ENCODE measurements at places on chromosomes 7 and 10. TPM values are rescaled to one million over a fixed set of nuclear protein-coding genes. Genes with fewer than 3 reads are reported as not detected.

Gene CALHM2
- 9.8 TPM for total RNA-seq

- DNase-seq = no peak
Observed at GRCh38 chr10:87860156-87860795, 3.1 kb downstream of the KLLN start.

Gene PDZD7
- 0.17 TPM for total RNA-seq

Gene C7orf33
- total RNA-seq = not detected

DNA sequence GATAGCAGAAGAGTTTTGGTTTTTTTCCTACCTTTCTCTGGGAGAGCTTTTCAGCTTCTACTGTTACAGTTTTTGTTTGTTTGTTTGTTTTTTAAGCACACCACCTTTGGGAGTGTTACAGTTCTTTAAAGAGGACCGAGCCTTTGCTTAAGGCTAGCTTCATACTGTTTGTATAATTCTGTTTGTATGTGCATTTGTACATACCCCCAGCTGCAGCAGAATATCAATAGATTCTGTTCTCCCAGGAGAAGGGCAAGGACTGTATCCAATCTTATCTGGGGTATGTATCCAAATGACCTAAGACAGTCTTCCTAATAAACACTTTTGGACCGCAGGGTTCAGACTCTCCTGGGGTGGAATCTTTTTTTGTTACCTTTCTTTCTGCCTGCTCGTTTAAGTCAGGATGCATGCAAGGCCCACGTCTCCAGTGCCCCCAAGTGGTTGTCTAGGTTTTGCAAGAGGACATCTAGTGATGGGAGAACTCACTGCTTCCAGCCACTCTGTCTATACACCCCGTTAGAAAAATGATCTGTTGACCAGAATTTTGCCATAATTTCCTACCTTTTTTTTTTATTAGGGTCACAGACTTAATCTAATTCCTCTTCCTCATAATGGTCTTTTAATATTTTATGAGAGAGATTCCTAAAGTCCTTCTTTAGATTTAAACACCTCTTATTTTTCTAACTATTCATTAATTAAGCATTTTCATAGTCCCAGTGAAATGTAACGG, 23.9 kb downstream of the NRF1 start:
- DNase-seq = no peak

GRCh38 chr7:27476493-27476892, 186.2 kb downstream of the HIBADH start:
- DNase-seq = no peak
